Stimulated activated CD4-positive, alpha-beta T cell treated with anti-CD3 and anti-CD28 coated beads, Interleukin-1b, Interleukin-23, amount 100 ng/mL, for 1 hour (primary cell): ENCODE measurements at places on chromosomes 7 and 10.

- DNase-seq, result no peak
These were observed 471 bp upstream of the TOMM7 start for GRCh38 chr7:22823142-22823497.

DNA sequence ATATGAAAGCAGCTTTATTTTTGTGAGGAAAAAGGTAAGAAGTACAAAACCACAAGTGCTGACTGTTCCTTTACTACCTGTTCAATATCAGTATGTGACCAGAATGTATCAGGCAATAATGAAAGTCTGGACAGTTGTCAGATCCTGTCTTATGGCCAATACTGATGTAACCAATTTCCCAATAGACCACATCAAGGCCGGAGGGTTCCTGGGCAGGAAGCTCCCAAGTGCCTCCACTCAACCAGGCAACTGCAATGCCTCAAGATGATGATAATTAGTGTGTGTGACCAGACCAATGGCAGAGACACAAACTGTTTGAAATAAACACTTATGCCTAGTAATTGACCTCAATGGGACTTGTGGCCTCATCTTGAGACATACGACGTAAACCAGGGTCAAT is 149.4 kb upstream of the ASAH2 start:
- no peak for DNase-seq

GRCh38 chr10:104254493-104255310 is at the start of gene GSTO1:
Gene GSTO1, plus strand, starts transcription at chr10:104254892. Its CDS starts 37 bp downstream, at chr10:104254929.
- DNase-seq, result no peak

DNA sequence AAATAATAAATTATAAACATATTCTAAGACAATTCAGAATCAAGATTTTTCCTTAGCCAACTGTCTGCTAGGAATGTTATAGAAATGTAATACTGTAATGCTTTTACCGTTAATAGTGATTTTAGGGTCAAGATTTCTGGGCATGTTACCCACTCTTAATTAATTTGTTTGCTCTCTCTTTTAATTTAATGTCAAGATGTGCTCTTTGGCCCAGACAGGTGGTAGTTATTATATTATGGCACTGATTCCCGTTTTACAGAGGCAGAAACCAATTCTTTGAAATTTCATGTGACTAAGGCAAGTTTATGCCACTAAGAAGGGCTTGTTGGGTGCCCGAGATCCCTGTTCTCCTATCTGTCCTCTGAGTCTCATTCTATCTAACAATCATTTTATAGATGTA is 959 bp upstream of the FAM107B start:
- no peak for DNase-seq

- DNase-seq, result no peak
These were observed 48.7 kb downstream of the TPK1 start for GRCh38 chr7:144787127-144787526.

DNA sequence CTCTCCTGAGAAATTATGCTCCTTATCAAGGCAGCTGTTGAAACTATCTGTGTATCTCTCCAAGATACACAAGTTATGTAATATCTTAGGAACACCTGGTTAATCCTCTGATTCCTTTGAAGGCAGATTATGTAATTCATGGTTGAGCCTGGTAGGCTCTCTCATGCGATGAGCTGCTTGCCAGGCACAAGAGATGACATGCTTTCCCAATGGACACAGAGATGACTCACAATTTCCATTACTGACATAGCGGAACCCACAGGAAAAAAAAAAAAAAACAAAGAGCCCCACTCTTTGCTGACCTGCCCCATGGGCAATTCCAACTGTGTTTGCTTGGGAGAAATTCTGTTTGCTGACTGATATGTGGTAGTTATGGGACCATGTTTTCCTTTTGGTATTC is 736.4 kb upstream of the PHF14 start:
- DNase-seq, result no peak

DNA sequence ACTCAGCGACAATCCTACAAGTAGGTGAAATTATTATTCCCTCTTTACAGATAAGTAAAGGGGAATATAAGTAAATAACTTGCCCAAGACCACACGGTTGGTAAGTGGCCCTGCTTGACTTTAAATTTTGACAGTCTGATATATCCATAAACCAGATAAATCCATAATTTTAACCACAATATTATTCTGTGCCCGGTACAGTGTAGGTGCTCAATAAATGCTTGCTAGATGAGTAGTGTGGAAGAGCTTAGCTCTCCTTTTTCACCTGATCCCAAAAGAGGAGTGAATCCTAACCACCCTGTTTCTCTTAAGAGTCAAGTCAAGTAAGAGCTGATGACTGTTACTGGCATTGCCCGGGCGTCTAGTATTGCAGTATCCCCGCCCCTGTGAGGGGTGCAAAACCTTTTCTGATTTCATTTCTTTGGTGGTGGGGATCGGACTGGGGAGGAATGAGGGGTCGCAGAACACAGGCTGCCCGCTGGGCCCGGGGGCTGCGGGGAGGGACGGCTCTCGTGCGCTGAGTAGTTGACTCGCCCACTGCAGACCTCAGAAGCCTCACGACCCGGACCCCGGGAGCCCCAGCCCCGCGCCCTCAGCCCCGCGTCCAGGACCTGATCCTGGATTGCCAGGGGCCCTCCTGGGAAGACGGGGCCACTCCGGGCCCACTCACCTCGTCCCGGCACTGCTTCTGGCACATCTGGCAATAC is 490 bp downstream of the KIN start:
- no peak for DNase-seq

- no peak for DNase-seq
These were observed 133.1 kb downstream of the TFPI2 start for GRCh38 chr7:93757426-93757825.

DNA sequence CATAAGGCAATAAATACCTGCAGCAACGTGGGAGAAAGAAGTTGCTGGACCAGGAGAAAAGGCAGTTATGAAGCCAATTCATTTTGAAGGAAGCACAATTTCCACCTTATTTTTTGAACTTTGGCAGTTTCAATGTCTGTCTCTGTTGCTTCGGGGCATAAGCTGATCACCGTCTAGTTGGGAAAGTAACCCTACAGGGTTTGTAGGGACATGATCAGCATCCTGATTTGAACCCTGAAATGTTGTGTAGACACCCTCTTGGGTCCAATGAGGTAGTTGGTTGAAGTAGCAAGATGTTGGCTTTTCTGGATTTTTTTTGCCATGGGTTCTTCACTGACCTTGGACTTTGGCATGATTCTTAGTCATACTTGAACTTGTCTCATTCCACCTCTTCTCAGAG is 13.0 kb downstream of the DUSP5 start:
- DNase-seq, result no peak

DNA sequence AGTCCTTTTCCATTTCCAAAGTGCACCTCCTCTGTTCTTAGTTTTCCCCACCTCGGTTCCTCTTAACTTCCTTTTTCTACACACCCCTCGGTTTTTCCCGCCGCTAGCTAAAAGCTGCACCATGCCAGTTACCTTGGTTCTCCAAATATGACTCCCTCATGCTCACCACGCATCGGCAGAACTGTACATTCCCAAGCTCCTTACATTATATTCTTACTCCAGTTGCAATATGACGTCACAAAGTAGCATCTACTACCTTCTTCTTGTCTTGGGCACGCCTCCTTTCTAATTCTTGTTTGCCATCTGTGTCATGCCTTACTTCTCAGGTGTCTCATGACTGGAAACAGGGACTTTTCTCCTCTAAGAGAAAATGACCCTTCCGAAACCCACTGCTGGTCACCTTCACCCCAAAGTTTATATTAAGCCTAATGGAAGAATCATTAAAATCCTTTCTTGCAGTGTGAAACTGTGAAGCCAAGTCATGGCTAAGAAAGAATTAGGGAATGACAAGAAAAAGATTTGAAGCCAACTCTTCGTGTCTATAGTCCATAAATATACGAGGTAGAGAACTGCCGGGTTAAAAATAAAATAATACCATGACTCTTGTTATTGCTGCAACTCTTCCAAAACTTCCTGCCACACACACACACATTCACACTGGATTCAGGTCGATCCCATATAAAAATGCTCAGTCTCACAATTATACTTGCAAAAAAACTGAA is 1.7 kb downstream of the ESYT2 start:
- no peak for DNase-seq

- no peak for DNase-seq
These were observed 603.5 kb downstream of the ARL4A start for GRCh38 chr7:13290975-13291374.

GRCh38 chr7:32658467-32658869 is 163.2 kb downstream of the AVL9 start:
- DNase-seq, result no peak

GRCh38 chr7:33444511-33444910 is 315.1 kb downstream of the BBS9 start:
- DNase-seq, result no peak

GRCh38 chr10:329361-330099 is 194.3 kb downstream of the ZMYND11 start:
- no peak for DNase-seq

DNA sequence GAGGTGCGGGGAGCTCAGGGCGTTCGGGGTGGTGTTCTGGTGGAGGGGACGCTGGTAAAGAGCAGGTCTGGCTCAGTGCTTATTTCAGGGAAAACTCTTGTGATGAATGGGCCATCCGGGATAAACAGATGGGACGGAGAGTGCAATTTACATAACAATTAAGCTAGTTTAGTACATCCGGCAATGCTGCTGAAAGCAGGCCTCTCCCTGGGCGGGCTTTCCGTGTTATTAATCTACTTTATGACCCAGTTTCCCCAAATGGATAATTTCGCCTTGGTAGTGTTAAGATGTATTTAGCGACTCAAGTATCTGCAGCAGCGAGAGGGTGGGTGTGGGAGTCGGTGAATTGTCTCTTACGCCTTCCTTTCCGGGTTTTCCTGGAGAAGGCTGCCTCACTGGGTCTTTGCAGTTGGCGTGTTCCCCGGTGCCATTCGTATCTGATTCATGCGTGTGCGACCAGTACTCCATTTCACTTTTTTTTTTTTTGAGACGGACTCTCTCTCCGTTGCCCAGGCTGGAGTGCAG is 25.2 kb downstream of the FOXK1 start:
- DNase-seq, result no peak

DNA sequence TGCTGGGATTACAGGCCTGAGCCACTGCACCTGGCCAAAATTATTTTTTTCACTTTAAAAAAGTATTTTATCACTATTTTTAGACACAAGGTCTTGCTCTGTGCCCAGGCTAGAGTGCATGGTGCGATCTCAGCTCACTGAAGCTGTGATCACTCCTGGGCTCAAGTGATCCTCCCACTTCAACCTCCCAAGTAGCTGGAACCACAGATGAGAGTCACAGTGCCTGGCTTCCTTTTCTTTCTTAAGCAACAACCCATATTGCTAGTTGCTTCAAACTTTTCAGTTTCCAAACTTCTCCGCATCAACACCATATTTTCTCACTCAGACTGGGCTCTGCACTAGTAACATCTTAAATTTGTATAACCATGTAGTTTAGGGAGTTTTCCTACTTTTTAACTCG is 9.5 kb upstream of the SMC3 start:
- no peak for DNase-seq

GRCh38 chr10:67075491-67075971 is 149.7 kb downstream of the LRRTM3 start:
- no peak for DNase-seq

GRCh38 chr10:102527546-102527945 is 23.8 kb downstream of the SUFU start:
- DNase-seq, result no peak

DNA sequence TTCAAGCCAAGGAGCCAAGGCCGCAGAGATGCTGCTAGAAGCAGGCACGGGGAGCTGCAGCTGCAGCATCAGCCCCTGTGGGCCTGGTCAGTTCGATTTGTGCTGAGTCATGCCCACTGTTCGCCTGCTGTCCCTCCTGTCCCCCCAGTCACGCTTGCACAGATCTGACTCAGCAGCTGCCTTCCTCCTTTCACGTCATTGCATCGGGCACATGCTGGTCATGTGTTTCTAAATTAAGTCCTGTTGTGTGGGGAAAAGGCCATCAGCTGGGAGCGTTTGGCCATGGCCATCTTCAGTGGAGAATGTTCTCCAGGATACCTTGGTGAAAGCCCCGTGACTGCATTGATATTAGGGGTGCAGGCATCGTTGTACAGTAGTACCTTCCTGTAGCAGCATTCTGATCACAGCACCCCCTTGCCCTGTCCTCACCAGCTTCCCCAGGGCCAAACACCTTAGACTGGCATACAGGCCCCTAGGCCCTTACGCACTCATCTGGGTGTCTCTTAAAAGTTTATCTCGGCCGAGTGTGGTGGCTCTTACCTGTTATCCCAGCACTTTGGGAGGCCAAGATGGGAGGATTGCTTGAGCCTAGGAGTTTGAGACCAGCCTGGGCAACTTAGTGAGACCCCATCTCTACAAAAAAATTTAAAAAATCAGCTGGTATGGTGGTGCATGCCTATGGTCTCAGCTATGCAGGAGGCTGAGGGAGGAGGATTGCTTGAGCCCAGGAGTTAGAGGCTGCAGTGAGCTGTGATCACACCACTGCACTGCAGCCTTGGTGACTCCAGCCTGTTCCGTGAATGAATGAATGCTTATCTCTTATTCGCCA is 23.2 kb downstream of the POR start:
- no peak for DNase-seq

GRCh38 chr10:131431978-131432690 is 120.6 kb upstream of the TCERG1L start:
- DNase-seq, result no peak

DNA sequence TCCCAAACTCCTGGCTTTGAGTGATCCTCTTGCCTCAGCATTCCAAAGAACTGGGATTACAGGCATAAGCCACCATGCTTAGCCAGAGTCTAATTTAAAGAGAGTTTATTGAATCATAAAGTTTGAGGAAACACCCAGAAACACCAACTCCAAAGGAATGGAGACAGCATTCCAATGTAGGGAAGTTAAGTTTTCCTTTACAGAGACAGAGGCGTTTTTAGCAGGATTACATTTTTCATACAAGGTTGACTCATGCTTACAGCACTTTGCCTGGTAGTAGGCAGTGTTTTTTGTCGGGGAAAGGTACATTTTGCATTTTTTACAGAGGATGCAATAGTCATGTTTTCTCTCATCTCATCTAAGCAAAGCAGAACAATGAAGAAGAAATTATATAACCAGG is 18.9 kb upstream of the OPN4 start:
- no peak for DNase-seq

- DNase-seq, result no peak
These were observed 109.7 kb downstream of the RAMP3 start for GRCh38 chr7:45267262-45267661.

DNA sequence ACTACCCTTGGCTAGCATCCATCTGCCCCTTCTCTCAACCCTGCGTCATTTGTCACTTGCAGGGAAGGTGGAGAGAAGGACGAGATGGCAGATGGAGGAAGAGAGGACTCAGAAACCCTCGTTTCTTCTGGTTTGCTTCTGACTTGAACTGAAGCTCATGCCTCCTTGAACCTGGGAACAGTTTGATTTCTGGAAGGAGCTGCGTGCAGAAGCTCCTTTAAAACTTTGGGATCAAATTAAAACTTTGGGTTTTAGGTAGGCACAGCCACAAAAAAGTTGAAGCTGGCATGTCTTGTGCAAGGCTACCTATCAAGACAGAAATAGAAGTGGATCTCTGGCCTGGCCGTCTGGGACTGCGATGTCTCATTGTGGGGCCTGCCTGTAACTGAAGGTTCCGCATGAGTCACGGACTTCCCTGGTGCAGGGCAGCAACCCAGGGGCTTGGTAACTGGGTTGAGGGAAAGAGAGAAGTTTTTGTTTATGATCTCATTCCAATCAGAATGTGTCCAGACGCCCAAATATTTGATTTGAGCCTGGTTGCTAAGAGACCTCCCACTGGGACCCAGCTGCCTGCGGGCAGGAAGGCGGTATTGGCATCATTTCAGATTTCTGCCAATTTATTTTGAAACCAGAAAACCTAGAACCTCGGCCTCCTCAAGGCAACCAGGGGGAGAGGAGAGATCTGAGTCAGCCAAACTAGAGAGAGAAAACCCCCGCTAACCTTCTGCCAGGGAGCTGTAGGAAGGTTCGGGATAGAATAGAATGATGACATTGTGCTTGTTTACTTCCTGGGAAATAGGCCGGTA is 15.8 kb upstream of the CAMK1D start:
- DNase-seq, result no peak

GRCh38 chr7:33886149-33886623 is 19.2 kb upstream of the BMPER start:
- no peak for DNase-seq
